ENCODE measurements at places on chromosomes 5 and 9.

- DNase-seq: no peak
Observed at GRCh38 chr9:122841501-122841900, 13.1 kb upstream of the PDCL start.

DNA sequence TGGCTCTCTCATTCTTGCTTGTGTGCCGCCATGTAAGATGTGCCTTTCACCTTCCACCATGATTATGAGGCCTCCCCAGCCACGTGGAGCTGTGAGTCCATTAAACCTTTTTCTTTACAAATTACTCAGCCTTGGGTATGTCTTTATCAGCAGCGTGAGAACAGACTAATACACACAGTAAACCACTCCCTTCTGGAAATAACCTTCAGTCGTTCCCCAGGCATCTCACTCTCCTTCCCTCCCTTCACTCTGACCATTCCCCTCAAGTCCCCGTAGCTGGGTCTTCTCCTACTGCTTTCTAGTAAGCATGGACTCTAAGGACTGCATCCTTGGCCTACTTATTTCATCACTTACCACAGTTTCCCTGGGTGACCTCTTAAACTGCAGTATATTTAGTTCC is 493.9 kb downstream of the CCDC171 start:
- no peak for DNase-seq

GRCh38 chr9:121550569-121551512 is 51.2 kb upstream of the GGTA1 start:
- DNase-seq: no peak

- no peak for DNase-seq
Observed at GRCh38 chr9:124139001-124139400, 118.7 kb upstream of the NEK6 start.

- no peak for DNase-seq
Observed at GRCh38 chr5:171451421-171451820, 32.0 kb downstream of the FGF18 start.

DNA sequence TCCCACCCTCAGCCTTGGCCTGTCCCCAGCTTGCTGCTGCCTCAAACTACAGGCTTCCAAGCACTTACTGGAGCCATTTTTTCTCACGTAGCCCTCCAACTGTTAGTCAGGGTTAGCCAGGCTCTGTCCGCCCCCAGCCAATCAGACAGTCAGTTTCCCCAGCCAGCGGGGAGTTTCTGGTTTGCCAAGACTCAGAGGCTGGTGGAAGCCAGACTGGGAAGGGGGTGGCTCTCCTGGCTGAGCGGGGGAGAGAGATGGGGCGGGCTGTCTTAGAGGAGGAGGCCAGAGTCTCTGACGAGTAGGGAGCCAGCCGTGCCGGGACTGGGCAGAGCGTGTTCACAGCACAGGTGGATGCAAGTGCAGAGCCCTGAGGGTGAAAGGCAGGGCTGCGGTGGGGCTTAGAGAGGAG is 15.3 kb downstream of the PROP1 start:
- no peak for DNase-seq

GRCh38 chr5:178113141-178113787 is at the start of gene N4BP3:
TSS of gene N4BP3 (plus strand) at chr5:178113532. CDS start at chr5:178119584, 6,052 bp downstream.
- no peak for DNase-seq

GRCh38 chr5:119286511-119287488 is 69.0 kb upstream of the TNFAIP8 start:
- DNase-seq: no peak
